CD4-positive, alpha-beta T cell treated with Interleukin-12 subunit alpha and Interleukin-12 subunit beta, for 1 hour (primary cell): ENCODE measurements at places on chromosomes 1 and 21.

GRCh38 chr1:21956720-21957552 is 19.8 kb upstream of the HSPG2 start:
- DNase-seq: peak; percentile 77

- no peak for DNase-seq
Measured at GRCh38 chr1:13224480-13225060, 1.4 kb downstream of the PRAMEF18 start.

DNA sequence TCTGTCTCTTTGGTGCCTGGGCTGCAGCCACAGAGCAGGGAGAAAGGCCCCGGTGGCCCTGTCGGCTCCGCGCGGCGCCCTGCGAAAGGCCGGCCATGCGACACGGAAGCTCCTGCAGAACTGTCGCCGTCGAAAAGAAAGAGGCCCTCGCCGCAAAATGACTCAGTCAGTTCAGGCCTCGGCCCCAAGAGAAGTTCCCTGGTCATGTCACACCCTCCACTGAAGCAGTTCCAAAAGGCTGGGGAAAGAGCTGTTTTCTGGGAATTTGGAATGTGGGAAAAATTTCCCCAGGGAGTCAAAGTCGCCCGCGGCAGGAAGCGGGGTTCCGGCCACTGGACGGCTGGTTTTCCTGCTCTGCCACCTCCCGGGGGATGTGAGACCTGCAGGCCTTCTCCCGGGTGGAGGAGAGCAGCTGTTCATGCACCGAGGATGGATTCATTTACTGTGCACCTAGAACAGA is 115.8 kb upstream of the ZNF678 start:
- no peak for DNase-seq

GRCh38 chr1:56099766-56100265 is 479.5 kb downstream of the PLPP3 start:
- no peak for DNase-seq

GRCh38 chr1:231940116-231940515 is 313.5 kb downstream of the DISC1 start:
- DNase-seq: no peak

DNA sequence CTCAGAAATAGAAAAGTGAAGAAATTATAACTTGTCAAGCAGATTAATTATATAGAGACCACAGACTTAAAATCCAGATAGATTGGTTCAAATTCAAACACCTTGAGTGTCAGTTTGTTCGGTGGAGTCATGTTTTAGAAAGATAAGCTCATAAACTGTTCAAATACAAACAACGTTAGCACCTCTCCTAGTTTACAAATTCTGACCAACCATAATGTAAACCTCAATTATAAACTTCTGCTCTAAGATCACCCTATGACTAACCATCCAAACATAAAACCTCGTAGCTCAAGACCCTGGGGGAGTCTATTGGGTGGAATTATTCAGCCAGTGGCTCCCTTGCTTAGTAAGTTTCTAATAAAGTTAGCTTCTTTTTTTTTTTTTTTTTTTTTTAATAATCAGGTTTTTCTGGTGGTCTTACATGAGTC is 12.4 kb downstream of the CBR1 start:
- DNase-seq: no peak

- DNase-seq: peak; percentile 15
Measured at GRCh38 chr1:153357076-153357852, 390 bp upstream of the S100A9 start.

DNA sequence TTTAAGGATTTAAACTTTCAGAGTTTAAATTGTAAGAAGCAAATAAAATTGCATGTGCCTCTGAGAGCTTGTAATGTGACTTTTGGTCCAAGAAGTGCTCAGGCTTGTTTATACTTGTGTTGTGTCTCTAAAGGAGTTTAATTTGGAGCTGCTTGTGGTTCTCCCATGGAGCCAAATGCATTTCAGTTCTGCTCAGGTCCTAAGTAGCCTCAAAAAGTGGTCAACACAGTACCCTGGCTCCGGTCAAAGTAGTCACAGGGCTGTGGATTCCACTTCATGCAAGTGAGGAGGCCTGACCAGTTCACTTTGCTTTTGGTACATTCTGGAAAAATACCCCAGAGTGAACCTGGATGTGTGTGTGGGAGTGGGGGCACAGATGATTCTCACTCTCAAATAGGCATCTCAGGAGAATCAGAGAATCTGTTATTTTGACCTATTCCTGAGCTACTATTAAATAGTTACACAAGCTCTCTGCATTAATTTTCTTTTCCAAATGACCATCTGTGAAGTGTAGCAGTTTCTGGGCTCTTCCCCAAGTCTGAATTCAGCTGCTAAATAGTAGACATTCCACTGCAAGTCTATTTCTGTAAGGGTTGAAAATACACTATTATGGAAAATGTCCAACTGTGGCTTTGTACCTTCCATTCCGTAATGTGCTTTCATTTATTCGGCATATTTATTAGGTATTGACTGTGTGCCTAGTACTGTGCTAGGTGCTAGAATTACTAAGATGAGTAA is 31.7 kb upstream of the AGO1 start:
- DNase-seq: no peak

DNA sequence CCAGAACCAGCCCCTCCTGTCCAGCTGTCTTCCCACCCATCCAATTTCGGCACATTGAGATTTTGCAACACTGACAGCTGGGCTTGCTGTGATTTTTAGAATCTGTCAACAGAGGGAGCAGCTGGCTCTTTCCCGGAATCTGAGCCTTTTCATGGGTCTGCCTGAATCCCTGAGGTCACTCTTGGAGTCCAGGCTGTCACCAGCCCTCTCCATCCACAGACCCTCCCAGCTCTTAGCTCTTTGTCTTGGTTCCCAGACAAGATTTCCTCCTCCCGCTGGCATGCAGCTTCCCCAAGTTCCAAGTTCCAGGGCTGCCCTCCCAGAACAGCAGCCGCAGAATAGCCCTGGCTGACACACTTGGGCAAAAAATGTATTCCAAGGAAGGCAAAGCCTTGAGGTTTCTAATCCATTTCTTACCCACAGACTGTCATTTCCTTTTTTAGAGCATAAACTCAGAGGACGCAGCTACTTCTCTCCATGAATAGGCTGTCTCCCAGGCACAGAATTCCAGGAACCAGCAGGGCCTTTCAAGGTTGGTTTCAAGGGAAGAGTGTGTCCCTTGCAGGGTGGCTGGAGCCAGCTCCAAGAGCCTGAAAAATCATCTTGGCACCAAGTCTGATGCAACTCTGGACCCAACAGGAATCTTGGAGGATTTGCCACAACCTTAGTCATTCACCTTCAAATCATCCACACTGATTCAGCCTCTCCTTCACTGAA is 7.1 kb upstream of the TMEM61 start:
- no peak for DNase-seq

GRCh38 chr21:43997766-43998742 is 14.1 kb upstream of the TRAPPC10 start:
- no peak for DNase-seq

DNA sequence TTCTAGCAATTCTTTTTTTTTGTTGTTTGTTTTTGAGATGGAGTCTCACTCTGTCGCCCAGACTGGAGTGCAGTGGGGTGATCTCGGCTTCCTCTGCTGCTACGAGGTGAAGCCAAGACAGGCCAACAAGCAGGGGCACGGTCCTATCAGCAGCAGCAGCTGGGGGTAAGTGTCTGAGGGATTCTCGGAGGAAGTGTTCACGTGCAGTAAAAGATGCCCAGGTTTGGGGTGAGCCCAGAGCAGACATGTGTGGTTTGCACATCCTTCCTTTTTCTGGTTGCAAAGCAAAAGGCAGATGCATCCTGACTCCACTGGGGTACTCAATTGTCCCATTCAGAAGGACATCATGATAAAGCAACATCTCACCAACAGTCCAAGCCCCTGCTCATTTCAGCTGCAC is 27.7 kb downstream of the PIGP start:
- peak; percentile 5 for DNase-seq

DNA sequence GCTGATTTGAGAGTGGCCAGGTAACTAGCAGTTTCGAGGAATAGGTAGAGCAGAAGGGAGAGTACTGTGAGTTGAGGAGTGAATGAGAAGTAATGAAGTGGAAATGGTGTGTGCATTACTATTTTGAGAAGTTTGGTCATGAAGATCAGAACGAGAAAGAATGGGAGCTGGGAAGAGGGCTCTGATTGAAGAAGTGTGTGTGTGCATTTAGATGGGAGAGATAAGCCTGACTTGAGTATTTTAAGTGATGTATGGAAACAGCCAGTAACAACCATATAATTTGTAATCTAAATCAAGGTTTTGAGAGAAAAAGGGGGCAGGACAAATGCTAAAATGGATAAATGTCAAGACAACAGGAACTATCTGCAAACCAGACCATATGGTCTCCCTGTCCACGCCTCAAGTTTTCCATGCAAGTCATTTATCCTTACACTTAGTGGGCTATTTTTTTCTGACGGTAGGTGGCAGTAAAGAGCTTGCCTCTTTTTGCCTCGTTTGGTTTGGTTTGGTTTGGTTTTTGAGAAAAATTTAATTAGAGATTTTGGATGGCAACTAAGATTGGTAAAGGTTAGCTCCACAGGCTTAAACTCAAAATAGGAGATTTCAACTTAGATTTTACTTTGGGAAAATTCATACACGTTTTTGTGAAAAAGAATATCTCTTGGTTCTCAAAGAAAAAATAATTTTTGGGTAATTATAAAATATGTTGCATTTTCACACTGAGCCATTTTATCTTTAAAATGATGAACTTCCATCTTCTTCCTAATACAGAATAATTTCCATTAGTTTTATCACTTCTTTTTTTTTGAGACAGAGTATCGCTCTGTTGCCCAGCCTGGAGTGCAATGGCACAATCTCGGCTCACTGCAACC is 9.5 kb upstream of the B3GALNT2 start:
- peak; percentile 70 for DNase-seq

- DNase-seq: no peak
Measured at GRCh38 chr21:37699024-37699775, 217.1 kb downstream of the KCNJ6 start.

GRCh38 chr1:53319296-53320101 is 8.4 kb downstream of the LRP8 start:
- DNase-seq: no peak

- DNase-seq: no peak
Measured at GRCh38 chr1:228314315-228314657, 92.3 kb downstream of the TRIM11 start.

- DNase-seq: no peak
Measured at GRCh38 chr1:214454569-214455396, 96.6 kb downstream of the PTPN14 start.

DNA sequence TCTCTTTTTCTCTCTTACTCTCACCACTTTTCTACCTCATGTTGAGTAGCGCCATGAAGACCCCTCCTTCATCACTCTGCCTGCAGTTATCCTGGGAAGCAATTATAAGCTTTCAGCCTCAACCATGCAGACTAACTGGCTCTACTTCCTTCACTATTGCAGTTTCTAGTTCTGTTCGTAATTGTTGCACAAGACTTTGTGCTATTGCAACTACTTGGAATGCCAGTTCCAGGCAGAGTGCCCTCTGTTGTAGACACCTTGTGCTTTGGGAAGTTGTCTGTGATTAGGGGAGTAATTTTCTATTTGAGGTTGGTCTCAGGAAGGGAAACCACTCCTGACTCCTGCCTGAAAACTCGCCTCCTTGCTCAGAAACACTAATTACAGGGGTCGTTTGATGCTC is 19.4 kb downstream of the PGM1 start:
- no peak for DNase-seq

- no peak for DNase-seq
Measured at GRCh38 chr1:177799746-177800145, 170.1 kb downstream of the SEC16B start.

- no peak for DNase-seq
Measured at GRCh38 chr1:243438815-243439214, 183.0 kb downstream of the SDCCAG8 start.

- no peak for DNase-seq
Measured at GRCh38 chr1:116518400-116518799, 52.4 kb downstream of the CD58 start.

DNA sequence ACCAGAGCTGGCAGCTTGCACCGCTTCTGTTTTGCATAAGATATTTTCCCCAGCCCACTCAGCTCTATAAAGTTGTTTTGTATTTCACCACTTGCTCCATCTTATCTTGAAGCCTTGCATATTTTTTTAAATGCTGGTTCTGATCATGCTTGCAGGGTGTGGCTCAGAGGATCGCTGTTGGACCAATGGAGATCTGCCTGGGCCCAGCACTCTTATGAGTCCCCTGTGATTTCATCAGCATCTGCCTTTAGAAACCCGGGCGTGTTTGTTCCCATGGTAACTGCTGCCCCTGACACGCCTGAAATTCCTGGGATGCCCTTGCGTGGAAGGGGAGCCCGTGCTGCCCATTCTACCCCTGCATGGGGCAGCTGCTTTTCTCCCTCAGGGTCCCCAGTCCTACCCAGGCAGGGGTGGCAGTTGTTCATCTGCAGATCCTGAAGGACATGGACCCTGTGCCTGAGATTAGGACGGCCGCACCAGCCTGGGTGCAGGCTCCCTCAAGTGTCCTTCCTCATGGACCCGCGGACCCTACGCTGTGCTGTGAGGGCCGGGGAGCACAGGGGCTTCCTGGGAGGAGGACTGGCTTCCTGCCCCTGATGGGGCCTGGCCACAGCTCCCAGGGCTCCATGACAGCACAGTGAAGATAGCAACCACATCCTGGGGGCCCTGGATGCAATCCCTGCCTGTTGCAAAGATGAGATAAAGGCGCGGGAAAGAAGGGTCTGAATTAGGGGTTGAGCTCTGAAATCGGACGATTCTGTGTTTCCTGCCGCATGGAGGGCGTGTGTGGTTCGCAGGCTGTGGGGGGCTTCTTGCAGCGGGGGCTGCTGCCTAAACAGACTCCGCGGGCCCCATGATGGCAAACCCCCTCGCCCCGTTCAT is 226.5 kb downstream of the SDCCAG8 start:
- DNase-seq: no peak

DNA sequence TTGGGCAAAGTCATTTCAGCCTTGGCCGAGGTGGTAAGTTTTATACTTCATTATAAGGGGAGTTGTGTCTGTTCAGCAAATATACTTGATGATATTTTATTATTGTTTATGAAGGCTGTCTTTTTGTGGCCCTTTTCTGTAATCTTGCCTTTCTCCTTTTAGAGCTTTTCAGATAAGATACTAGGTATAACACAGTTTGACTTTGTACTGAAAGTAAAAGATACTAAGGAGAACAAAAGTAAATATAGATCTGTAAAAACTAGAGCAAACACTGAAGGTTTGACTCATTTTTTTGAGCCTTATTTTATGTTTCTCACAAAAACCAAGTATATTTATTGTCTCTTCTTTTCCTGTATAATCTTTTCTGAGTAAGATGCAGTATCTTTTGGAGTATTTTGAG is 61.9 kb downstream of the KIF1B start:
- no peak for DNase-seq
